Stimulated activated CD8-positive, alpha-beta memory T cell treated with anti-CD3 and anti-CD28 coated beads, Interleukin-15, amount 100 ng/mL, for 24 hours (primary cell): ENCODE measurements at places on chromosomes 2 and 18.

DNA sequence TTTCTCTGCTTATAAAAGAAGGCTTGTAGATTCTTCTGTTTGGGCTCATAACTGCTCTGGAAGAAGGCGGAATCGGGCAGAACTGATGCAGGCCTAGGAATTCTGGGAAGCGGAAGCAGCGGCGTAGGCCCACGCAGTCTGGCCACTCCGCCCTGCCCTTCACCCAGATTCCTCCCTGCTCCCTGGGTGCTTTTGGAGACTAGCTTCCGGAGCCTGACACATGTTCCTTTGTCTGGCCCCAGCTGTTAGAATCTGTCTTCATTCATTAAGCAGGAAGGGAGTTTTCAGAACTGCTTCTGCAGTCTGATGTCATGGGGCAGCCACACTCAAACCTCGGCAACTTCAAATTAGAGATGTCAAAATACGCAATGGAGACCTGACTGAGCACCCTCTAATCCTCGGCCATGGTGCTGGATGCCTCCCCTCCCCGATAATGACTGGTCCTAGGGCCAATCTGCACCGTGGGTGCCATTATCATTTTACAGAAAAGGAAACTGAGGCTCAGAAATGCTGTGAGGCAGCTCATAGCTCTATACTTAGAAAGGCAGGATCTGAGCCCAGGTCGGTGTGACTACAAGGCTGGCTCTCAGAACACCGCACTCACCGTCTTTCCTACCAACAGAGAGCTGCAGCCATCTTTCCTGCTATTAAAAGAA, 275.7 kb downstream of the MYCN start:
- no peak for DNase-seq

DNA sequence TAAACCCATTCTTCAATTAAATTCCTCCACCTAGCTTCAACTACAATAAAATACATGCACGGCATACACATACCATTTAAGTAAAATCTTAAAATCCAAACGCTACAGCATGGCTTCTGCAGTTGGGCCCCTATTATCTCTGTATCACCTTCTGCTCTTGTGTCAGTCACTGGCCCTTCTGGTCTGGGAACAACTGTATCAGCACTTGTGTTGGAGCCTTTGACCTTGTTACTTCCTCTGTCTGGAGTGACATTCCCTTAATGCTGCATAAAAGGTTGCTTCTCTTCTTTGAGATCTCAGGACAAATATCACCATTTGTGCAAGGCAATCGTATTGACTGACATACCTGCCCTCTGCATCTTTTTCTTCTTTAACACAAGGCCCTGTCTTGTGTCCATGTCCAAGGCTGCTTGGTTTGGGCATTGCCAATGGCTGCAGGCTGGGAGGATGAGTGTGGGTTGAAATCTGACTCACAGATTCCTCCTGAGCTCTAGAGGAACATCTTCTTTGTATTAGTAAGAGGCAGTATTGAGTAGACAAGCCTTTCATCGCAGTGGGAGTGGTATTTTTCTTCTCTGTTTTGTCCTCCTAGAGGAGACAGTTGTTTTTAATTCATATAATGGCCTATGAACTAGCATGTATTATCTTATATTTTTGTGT, 267.8 kb upstream of the TRIB2 start:
- no peak for DNase-seq

- no peak for DNase-seq
Measured at GRCh38 chr2:146457221-146457620, 1387.6 kb upstream of the ACVR2A start.

GRCh38 chr2:69335311-69335710, 51.7 kb downstream of the GFPT1 start:
- DNase-seq = no peak

DNA sequence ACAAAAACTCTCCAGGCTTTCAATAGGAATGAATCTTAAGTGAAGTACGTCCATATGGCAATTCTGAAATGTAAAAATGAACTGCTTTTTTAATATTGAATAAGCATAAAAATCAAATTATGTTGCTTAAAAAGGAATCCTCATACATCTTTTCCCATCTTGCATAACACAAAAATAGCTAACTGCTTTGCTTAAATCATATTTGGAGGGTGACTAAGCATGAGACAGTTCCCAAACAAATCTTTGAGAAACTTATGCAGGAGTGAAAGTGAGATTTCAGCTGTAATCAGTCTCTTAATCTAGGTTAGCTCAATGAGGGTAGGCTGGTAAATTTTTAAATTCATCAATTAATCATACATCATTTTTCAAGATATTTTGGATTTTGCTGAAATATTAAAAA, 111.5 kb downstream of the MBD5 start:
- DNase-seq = no peak

DNA sequence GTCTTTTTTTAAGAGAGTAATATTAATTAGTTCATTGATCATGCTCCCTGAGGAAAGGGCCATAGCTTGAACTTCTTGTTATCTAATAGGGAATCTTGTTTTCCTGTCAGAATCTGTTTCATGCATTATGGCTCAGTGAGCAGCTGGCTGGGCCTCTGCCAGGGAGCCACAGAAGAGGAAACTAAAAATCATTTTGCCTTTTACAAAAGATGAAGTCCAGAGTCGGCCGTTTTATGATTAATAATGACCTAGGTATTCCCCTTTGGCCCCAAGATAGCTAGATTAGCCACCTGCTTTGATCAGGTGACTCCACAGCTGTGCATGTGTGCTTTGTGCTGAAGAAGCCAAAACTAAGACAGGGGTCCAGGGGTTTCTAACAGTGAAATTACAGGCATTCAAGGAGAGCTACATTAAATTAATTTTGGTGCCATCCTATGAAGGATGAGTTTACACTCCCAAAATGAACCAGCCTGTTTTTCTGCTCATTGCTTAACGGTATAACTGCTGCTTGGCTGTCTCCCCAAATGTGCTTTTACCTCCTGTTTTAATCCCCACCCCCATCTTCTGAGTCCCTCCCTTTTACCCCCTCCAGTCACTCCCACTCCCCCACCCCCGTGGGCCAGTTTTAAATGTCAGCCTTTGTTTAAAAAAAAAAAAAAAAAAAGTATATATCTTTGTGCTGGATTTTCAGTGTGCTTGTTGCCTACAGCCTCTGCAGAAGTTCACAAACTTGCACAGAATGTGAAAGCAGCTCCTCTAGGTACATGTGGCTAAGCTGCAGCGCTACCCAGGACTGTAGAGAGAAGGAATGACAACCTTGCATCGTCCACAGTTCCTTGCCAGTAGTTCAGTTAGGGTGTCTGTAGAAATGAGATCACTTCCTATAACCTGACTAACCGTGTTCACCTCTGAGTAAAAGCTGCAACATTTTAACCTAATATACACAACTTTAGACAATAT, 93.1 kb downstream of the CABLES1 start:
- no peak for DNase-seq

DNA sequence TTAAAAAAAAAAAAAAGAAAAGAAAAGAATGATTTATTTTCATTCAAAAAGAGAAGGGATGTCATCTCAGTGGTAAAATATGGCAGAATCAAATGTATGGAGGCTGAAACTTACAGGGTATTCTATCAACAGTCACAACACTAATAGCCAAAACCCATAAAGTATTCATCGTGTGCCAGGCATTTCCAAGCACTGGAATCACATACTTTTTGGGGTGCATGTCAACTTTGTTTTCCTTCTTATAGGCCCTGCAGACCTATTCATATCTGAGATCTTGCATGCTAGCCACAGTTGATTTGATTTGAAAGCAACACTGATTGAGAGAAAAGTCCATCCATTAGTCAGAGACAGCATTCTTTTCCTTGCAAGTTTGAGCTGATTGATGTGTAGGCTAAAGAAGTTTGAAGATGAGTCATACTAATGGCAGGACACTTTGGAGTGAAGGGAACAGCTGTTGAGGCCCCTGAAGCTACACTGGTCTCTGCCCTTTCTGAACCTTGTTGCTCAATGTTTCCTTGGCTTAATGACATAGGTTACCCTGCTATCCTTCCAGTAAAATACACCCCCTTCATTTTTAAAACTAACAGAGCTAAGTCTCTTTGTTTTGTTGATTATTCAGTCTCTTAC, 22.0 kb downstream of the KATNAL2 start:
- DNase-seq = no peak

- DNase-seq = no peak
Measured at GRCh38 chr2:221212105-221212504, 360.0 kb downstream of the EPHA4 start.

- no peak for DNase-seq
Measured at GRCh38 chr2:223560749-223561435, 41.3 kb downstream of the SCG2 start.
